ENCODE measurements at places on chromosomes 7 and 10.

DNA sequence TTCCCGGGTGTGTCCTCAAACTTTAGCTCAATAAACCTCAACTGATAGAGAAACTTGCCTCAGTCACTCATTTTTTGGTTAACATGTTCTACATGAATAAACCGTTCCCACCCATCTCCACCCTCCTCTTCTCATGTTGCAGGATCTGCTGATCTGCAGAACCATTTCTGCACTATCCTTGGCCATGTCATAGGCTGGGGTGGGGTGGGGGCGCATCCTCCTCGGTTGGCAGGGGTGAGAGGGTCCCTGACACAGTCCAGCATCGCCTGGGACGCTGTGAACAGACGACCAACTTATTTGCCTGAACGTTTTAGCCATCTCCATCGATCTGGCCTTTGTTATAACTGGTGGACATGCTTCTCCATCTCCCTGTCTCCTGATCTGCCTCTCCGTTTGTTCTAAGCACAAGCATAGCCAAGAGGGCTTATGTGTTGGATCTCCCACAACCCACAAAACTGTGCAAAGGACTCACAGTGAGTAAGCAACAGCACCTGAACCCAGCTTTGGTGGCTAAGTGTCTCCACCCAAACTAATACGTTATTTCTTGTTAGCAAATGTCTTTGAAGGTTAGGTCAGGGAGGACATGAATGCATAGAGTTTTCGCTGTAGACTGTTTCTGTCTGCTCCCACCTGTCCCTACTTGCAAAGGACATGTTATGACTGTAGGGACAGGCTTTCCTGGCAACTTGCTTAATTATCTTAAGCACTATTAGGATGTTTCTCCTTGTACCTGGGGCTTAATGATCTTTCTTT, 51.7 kb downstream of the PRKCQ start:
- no peak for DNase-seq

DNA sequence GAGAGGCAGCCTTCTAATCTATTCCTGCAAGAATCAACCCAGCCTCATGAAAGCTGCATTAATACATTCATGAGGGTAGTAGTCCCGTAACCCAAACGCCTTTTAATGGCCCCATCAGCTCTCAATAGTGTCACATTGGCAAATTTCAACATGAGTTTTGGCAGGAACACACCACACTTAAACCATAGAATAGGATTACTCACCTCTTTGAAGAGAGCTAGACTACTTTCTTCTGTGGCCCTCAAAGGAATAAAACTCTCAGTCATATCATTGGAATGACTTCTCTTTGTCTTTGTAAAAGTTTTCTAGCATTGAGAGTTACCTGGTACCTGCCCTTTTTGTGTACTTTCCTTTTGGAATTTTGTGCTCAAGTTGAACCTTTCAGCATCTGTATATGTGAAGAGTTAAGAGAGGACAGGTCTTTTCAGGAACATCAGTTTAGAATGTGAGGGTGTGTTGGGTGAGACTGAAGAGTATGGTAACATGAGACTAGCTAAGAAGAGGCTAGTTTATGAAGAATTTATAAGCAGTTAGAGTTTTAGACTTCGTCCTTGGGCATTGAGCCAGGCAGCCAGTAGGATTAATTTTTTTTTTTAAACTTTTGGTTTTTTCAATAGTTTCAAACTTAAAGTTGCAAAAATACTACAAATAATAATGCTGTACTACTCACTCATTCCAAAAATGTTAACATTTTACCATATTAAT, 92.6 kb downstream of the MLLT10 start:
- DNase-seq = no peak

DNA sequence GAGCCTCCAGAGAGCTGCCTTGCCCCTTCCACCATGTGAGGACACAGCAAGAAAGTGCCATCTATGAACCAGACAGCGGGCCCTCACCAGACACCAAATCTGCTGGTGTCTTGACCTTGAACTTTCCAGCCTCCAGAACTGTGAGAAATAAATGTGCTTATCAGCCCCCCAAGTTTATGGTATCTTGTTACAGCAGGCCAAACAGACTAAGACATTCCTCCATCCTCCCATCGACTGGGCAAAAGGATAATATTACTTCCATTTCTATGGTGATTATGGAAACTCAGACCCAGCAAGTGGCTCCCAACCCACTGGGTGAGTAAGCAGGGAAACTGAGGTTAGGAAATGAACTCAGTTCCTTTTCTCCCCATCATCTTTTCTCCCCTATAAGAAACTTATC, 288.4 kb downstream of the KCNMA1 start:
- no peak for DNase-seq

DNA sequence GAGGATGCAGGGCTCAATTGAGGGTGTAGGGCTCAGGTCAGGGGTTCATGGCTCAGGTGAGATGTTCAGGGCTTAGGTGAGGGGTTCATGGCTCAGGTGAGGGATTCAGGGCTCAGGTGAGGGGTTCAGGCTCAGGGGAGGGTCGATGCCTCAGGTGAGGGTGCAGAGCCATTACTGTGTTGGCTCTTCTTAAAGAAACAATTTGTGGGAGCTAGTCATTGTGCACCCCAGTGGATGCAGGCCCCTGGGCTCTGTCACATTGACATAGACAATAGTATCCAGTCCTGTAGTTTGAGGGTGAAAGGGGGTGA, 86.7 kb downstream of the ADCY1 start:
- no peak for DNase-seq

DNA sequence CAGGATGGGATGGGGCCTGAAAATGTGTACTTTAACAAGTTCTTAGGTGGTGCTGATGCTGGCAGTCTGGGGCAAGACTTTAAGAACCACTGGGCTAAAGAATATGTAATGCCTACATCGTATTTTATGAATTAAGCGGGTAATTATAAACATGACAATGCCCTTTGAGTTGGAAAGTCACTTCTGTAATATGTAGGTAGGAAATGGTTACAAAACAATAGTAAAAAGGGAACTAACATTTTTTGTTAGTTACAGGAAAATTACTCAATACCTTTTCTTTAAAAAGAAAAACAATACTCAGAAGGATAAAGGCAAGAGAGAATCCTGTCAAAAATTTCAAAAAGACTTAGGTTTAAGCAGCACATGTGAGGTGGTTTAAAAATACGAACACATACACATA, 48.3 kb upstream of the STEAP4 start:
- DNase-seq = no peak

GRCh38 chr10:126302826-126303665, 85.2 kb downstream of the ADAM12 start:
- peak; percentile 10 for DNase-seq

GRCh38 chr7:39609113-39609934, 14.0 kb upstream of the RALA start:
- peak; percentile 74 for DNase-seq
